IPS-NIHi11 (cell line): ENCODE measurements at places on chromosomes 7 and 10.

GRCh38 chr10:30999070-30999712 lies 32.5 kb downstream of the ZNF438 start:
- DNase-seq = no peak

DNA sequence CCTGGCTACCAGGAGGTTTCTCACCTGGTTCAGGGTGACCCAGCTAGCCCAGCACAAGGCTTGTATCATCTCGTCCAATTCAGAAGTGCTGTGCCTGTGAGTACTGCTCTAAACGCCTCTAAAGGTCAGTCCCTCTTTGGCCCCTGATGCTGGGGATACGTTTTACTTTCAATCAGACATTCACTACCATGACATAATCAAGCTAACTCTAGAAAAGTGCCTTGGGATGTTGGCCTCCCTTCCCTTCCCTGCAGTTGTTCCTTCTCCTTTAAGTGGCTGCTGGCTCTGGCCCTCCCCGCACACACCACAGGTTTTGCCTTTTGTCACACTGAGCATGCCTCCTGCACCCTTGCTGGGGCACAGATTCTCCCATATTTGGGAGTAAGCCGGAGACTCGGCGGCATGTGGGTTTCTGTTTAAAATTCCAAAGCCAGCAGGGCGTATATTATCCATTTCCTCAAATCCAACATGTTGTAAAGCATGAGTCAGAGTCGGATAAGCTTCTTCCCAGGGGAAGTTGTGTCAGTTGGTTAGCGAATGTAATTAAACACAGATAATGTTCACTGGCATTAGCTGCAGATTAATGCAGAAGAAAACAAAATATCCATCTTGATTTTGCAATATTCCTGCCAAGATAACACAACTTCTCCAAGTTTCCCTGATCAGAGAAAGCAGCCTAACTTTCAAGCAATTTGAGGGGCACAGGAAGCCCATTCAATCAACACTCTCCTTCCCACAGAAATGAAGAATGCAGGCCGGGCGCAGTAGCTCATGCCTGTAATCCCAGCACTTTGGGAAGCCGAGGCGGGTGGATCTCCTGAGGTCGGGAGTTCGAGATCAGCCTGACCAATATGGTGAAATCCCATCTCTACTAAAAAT lies 31.8 kb upstream of the VCL start:
- DNase-seq = peak; percentile 92

GRCh38 chr10:124124123-124124768 lies 30.8 kb upstream of the CHST15 start:
- no peak for DNase-seq

DNA sequence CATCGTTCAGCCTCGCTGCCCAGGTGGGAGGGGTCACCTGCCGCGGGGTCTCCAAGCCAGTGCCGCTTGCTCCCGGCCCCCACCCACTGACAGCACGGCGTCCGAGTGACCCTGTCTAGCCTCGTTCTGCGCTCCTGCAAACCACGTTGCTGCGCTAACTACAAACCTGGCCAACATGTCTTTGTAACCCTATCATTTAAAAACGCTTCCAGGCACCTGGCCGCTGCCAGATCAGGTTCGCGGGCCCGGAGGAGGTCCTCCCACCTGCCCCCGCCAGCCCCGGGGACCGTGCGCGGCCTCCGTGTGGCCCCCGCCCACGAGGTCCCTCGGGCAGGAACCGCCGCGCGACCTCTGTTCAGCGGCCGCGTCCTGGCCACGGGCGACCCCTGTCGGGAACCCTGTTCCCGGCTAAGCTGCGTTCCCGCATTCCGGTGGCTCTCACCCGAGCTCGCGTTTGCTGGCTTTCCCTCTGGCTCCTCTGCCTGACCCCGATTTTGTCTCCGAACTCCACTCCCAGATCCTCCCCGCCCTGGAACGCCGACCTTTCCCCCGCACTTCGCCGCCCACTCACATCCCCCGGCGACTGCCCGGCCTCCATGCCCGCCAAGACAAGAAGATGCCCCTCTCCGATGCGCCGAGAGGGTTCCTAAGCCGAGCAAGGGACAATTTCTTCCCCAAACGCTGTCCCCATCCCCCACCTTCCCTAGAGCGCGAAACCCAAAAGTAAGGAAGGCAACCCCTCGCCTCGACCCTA lies 2.4 kb downstream of the SFMBT2 start:
- DNase-seq = peak; percentile 42

DNA sequence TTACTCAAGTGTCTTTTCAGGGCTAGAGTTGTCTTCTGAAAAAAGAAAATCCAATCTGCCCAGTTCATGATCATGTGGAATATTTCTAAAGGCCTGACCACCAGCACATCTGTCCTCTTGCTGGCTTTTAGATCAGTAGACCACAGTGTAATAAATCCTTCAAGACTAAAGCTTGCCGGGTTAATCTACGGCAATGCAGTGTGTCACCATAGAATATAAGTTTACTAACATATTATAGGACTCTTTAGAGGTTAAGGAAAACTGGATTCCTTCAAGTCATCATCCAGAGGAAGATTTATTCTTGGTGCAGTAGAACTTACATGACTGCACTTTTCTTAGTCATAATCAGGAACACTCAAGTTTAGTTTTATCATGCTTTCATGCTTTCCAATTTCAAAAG lies 349.5 kb downstream of the SEMA3D start:
- no peak for DNase-seq

GRCh38 chr7:79823246-79823951 lies 311.2 kb upstream of the GNAI1 start:
- DNase-seq = no peak

- no peak for DNase-seq
Measured at GRCh38 chr7:87083865-87084519, 24.5 kb upstream of the ELAPOR2 start.

DNA sequence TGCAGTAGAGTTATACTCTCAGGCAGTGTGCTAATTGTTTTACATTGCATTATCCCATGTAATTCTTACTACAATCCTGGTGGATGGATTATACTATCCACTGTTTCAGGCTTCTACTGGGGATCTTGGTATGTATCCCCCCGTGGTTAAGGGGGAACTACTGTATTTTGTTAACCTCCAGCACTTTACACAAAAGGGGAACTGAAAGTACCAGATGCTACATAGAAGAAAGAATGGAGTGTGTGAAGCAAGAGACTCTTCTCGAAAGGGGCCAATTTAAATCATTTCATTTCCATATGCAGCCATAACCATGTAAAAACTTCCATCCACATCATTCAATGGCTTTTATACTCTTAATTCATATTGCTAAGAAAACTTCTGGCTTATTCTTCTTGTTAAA lies 69.4 kb downstream of the C1GALT1 start:
- no peak for DNase-seq

- DNase-seq = no peak
Measured at GRCh38 chr10:96463562-96463961, 50.2 kb downstream of the TLL2 start.

- no peak for DNase-seq
Measured at GRCh38 chr7:123763191-123763661, 14.4 kb upstream of the WASL start.

DNA sequence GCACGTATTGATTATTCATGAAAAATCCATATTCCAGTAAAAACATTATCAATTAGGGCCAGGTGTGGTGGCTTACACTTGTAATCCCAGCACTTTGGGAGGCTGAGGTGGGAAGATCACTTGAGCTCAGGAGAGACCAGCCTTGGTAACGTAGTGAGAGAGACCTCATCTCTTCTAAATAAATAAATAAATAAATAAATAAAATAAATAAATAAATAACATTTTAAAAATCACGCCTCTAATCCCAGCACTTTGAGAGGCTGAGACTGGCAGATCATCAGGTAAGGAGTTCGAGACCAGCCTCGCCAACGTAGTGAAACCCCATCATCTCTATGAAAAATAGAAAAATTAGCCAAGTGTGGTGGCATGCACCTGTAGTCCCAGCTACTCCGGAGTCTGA lies 32.1 kb downstream of the NRBF2 start:
- DNase-seq = no peak

DNA sequence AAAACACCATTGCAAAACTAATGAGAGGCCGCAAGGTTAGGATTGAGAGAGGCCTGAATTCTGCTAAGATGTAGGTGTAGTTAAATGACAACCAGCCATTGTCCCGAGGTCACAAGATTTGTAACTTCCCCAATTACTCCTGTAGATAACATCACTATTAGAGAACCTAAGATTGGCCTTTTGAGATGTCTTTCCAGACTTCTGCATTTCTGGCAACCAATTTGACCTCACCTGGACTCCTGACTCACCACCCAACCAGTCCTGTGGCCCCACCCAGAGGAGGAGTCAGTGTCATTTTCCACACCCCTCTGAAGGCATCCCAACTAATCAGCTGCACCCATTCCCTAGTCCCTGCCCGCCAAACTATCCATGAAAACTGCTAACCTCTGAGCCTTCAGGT lies 115.7 kb downstream of the PRKAG2 start:
- no peak for DNase-seq

- DNase-seq = no peak
Measured at GRCh38 chr7:64642875-64643274, 23.1 kb upstream of the ZNF107 start.

- peak; percentile 4 for DNase-seq
Measured at GRCh38 chr7:1676550-1677078, 6.5 kb downstream of the ELFN1 start.

DNA sequence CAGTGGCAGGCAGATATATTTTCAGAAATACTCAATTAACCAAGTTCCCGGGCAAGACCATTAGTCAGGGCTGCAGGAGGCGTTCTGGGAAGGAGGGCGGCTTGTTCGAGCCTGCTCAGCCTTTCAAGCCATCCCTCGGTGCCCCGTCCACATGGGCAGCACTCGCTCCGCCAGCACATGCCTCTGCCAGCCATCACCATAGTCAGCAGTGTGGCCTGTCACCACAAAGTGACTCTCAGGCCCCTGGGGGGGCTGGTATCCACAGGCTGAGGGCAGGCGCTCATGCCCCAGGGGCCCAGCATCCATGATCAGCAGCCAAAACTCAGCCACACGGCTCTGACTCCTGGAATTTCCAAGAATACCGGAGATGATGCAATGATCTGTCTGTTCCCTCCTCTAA lies 81.9 kb downstream of the CHST15 start:
- no peak for DNase-seq

DNA sequence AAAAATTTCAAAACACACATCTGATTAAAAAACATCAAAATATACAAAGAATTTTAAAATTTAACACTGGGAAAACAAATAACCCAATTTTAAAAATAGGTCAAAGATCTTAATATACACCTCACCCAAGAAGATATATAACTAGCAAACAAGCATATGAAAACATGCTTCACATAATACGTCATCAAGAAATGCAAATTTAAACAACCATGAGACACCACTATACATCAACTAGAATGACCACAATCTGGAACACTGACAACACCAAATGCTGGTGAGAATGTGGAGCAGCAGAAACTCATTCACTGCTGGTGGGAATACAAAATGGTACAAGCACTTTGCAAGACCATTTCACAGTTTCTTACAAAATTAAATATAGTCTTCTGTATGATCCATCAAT lies 498.4 kb downstream of the IPMK start:
- DNase-seq = no peak

- DNase-seq = no peak
Measured at GRCh38 chr10:70652761-70653657, 19.3 kb upstream of the ADAMTS14 start.

- DNase-seq = no peak
Measured at GRCh38 chr7:142784716-142785115, 13.9 kb downstream of the PRSS2 start.

- DNase-seq = no peak
Measured at GRCh38 chr7:135189221-135189662, 18.7 kb upstream of the CYREN start.

DNA sequence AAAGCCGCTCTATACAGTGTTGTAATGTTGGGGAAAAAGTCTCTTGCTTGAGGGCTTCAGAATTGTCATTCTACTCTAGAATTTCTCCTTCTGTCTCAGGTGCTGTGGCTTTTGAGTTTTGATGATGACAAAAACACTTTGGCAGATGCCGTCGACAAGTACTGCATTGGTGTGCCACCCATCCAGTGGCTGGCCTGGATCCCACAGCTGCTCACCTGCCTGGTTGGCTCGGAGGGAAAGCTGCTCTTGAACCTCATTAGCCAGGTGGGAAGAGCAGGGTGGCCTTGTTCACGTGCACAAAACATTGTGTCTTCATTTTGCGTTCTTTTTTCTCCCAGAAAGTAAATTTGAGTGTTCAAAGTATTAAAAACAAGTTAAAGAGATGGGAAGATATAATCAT lies 112.0 kb downstream of the TRRAP start:
- DNase-seq = no peak

DNA sequence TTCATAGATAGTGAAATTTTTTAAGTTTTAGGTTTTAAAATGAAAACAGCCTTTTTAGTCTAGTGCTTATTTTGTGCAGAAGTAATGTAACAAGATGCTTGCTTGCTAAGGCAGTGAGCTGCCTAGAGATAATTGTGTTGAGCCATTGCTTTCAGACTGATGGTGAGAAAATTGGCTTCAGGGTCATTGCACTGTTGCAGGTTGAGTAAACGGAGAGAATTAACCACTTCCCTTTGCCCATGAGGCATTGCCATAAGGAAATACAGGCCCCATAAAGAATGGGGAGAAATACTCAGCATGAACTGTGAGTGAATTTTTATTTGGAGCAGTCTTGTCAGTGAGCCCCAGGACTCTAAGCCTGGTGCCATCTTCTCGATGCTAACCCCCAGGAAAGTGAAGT lies 140.5 kb downstream of the LRRC4 start:
- no peak for DNase-seq

- DNase-seq = no peak
Measured at GRCh38 chr10:77293773-77294172, 343.8 kb downstream of the KCNMA1 start.

DNA sequence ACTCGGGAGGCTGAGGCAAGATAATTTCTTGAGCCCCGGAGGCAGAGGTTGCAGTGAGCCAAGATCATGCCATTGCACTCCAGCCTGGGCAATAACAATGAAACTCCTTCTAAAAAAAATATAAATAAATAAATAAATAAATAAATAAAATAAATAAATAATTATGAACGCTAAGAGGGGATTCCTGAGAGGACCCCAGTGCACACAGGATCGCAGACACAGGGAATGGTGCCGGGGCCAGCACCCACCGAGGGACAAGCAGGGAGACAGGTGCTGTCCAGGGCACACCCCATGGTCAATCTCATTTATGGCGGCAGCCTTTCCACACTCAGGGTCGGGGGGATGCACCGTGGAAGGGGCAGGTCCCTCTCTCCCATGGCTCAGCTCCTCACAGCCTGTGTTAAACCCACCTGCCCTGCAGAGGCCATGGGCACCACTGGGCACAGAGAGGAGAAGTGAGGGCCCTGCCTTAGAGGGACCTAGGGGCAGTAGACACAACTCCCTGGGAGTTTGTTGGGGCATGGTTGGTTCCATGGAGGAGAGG lies 2.2 kb upstream of the RAMP3 start:
- DNase-seq = no peak

GRCh38 chr7:28104041-28104541 lies 76.5 kb downstream of the JAZF1 start:
- DNase-seq = no peak

DNA sequence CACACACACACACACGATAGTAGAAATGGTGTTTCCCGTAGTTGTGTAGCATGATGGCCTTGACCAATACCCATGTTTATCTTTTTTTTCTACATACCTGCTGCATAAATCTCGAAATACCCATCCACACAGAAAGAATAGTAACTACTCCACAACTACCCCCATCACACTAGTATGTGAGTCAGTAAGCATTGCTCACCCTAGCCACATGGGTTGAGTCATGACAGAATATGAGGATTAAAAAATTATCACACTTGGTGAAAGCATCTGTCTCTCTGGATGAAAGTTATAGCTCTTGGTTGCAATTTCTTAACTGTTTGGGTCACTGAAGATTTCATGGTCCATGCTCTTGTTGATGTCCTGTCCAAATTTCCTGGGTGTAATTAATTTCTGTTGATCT lies 103.4 kb upstream of the MDFIC start:
- DNase-seq = no peak
